ENCODE measurements at places on chromosomes 4 and X.

GRCh38 chr4:147714575-147715401 lies 17.1 kb upstream of the ARHGAP10 start:
- DNase-seq, result no peak

DNA sequence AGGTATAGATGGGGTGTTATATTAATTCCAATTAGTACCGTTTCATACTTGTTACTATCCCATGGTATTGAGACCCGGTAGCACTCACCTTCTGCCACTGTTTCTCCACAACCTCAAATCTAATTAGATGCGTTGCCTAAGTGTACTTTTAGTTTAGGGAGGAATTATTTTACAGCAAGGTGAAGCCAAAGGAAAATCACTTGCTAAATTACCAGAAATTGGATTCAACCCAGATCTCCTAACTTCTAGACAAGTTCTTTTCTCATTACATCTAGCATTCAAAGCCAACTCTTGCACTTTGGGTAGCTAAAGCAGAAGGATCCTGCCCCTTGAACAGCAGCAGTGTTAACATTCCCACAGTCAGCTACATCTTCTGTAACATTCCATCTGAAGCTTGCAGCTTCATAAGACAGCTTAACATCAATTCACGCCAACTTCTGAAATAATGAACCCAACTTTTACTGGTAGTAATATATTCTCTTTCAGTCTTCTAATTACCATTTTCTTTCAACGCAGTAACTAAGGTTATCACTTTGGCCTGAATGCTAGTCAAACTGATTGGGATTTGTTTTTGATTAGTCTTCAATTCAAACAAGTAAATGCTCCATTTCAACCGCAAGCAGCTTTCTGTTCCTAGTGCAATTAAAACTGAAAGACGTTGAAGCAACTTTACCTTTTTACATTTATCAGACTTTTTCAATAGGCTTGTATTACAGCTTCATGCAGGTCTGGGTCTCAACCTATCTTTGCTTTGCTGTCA lies 934 bp upstream of the SEC31A start:
- DNase-seq, result no peak

GRCh38 chr4:187491286-187491685 lies 504.3 kb upstream of the ZFP42 start:
- DNase-seq, result no peak

- DNase-seq, result no peak
These were observed 2.4 kb upstream of the PCDH10 start for GRCh38 chr4:133146574-133147241.

DNA sequence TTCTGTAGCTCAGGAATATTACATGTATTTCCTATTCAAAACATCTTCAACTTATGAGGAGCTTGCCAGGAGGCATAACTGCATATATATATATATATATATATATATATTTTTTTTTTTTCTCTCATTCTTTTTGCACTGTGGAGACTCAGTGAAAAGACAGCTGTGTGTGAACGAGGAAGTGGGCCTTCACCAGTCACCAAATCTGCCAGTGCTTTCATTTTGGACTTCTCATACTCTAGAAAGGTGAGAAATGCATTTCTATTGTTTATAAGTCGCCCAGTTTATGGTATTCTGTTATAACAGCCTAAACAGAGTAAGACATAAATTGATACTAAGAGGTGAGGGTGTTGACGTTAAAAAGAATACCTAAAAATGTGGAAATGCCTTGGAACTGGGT lies 710.6 kb downstream of the TRAM1L1 start:
- DNase-seq, result no peak

DNA sequence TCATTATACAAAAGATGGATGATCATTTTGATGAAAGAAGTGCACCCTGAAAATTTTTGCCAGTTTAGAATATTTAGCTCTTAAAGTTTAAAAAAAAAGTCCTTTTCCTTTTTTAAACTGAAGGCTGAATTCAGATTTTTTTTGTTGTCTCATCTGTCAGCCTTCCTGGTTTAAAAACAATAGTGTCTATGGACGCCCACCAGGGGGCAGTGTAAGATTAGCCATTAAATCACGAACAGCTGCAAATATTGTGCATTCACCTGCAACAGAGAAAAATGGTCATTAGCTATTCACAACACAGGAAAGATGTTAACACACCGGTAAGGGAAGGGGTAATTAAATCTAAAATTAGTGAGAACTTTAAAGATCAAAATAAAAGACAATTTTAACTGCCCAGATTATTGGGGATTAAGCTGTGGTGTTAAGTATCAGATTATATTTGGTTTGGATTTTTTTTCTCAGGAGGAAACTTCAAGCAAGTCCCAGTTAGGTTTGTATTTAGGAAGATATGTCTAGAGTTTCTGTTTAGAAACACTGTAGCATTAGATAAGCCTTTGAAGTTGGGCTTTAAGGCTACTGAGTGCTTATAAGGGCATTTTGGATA lies 4.4 kb upstream of the CXorf38 start:
- DNase-seq, result peak; percentile 24

DNA sequence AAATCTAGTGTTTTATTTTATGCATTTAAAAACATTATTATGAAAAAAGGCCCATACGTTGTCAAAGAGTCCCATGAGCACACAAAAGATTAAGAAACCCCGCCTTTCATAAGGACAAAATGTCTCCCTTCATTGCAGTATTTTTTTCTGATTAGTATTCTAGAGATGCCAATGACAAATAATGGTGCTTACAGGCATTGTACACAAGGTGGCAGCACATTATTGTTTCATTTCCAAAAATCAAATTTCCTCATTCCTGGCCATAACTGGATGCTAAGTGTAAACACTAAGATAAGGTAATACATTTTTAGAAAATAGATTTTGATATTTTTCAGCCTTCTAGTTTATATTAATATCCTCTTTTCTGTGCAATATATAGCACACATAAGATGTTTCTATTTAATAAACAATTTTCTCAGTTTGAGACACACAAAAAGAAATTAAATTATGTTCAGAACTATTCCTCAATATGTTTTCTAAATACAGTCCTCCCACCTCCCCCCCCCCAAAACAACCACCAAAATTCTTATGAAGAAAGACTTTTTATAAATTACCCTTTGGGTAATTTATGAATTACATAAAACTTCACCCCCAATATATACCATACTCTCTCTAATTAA lies 47.7 kb downstream of the TIGD2 start:
- DNase-seq, result peak; percentile 10

DNA sequence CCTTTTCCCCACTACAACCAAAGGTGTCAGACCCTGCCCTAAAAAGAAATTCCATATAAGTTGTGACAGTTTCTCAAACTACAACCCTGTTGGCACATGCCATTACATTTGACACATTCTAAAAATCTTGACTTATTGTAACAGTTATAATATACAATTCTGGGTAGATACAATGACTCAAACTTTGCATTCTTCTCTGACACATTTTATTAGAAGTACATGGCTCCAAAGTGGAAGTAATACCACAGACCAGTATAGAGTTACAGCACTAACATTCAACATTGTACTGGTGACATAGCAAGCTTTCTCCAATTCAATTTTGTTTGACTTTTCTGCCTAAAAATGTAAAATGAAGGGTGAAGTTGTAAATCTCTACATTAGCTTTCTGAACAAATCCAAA lies 196.6 kb upstream of the ETNPPL start:
- DNase-seq, result no peak
